NCI-H2171 treated with DMSO at 0.1 percent for 48 hours (cell line): ENCODE measurements at places on chromosomes 7 and 10.

DNA sequence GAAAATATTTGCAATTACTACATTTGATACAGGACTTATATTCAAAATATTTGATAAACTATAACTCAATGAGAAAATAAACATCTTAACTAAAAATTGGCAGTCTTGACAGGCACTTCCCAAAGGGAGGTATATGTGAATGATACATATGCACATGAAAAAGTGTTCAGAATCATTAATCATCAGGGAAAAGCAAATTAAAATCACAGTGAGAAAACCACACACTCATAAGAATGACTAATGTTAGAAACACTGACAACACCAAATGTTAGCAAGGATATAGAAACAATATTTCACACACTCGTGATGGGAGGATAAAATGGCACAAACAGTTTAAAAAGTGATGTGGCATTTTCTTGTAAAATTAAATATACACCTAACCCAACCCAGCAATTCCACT lies 4.1 kb upstream of the VPS26A start:
- no peak for DNase-seq

DNA sequence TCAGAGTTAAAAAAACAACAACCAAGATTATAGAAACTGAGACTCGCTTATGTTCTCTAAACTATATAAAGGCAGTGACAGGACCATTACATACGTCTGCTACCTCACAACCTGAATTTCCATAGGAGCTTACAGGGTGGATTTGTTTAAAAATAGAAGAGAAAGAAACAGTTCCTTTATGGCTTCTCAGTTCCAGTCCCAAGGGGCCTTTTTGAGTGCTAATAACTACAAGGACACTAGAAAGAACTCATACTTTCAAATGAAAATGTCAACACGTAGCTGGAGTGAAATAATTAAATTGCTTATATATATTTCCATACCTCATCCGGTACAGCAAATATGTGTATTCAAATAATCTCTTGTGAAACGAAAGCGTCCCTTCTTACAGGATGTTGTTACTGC lies 19.7 kb downstream of the TSPAN12 start:
- DNase-seq, result no peak

GRCh38 chr10:96244354-96244753 lies 27.0 kb downstream of the BLNK start:
- DNase-seq, result no peak

DNA sequence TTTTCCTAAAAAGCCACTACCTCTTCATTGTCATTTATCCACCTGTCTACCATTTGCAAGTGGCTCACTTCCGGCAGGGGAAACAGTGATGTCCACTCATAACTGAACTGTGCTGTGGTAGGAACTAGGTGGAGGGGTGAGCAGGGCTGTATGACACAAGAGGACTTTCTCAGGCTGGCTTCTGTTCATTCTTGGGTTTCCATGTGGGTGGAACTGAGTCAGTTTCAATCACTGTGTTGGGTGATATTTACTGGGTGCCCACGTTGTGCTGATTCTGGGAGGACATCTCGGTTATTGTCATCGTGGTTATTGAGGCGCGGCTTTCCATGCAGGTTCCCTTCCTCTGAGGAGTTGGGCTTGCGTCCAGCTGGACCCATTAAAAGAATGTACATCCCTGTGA lies 38.8 kb downstream of the RAMP3 start:
- no peak for DNase-seq

DNA sequence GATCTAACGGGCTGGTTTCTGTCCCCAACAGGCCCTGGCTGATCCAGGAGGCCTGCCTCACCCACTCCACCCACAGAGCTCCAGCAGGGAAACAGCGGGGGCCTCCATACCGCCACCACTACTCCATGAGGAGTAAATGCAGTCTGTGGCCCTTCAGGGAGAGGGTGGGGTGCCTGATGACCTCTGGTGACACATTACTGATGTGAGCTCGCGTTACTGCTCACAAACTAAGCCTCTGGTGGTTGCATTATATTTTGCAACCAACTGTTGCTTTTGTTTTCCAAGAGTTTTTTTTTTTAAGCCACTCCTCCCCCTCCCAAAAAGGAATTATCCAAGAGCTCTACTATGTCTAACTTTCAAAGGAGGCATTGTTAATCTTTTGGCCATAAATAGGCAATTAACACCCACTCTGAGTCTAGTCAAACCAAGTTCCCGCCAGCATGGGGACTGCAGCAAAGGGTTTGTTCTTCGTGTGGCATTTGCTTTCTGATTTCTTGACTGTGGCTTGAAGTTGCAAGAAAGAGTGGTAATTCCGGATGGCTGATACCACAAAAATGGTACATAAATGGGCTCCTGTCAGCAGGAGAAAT lies 72.6 kb downstream of the FAM53B start:
- no peak for DNase-seq

GRCh38 chr10:93280699-93281366 lies 201.3 kb downstream of the MYOF start:
- no peak for DNase-seq

DNA sequence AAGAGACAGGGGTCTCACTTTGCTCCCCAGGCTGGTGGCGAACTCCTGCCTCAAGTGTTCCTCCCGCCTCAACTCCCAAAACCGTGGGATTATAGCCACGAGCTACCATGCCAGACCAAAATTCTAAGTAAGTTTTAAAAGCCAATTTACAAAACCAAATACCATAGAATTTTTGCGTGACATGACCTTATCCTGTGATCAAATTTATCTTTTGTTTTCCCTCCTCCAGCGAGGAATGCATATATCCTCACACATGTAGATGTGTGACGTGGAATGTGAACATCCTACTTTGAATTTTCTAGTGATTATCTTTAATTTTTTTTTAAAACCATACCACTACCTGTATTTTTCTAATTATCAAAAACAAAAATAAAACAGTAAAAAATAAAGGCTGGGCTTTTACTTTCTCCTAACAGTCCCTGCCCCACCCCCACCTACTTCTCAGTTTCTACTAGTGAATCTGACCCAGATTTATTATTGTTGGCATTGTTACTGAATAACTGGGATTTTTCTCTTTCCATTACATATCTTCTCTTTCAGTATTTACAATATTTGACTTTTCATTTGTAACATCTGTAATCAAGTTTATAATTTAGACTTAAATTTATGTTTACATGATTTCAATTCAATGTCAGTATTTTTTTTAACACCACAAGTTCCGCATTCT lies 26.0 kb downstream of the CYTH3 start:
- DNase-seq, result no peak

DNA sequence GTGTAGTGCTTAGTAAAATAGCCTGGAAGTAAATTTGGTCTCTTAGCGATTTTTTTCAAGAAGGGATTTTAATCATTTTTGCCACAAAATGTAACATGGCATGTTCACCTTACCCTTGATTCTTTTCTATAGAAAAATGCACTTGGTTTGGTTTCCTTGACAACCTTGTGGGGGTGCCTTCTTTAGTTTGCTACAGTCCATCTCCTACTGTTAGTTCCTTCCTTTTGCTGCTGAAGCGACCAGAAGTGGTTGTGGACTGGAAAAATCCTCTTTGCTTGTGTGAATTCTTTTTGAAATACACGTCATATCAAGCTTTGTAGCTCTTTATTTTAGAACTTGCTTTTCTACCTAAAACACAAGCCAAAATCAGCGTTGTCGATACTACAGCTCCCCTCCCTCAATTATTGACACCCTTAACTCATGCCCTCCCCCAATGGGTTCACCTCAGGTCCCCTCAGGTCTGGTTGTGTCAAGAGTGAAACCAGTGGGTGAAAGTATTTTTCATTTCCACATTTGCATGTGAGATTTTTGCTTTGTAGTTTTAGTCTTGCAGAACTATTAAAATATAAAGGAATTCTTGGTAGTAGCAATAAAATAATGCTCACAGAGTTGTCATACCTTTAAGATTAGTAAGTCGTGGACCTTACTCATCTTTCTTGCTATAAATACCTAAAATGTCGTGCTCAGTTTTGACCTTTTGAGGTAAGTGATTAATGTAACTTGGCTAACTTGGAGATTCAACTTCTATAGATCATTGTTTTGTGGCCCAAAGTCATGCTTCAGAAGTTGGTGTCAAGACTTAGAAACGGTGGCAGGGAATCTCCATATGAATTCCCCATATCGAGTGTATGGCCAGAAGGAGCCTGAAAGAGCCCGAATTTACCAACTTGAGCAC lies 1.5 kb downstream of the ACTR3B start:
- DNase-seq, result no peak

DNA sequence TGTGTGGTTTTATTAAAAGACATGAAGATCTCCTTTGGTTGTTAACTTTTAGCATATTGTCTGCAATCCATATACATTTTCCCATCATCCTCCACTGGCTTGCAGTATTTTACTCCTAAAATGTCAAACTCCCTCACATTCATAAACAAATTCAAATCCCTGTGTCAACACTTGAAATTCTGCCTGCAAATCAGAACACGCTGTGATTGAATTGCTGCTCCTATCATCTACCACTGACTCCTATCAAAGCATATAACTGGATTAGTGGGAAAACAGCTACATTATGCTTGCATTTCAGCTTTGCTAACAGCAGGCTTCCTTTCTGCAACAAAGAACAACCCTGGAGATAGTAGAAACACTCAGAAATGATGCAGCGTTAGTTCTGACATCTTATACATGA lies 281.8 kb upstream of the HGF start:
- peak; percentile 12 for DNase-seq

GRCh38 chr10:77647543-77648293 lies 10.1 kb upstream of the KCNMA1 start:
- no peak for DNase-seq

- no peak for DNase-seq
Measured at GRCh38 chr7:155209478-155210319, 88.0 kb upstream of the INSIG1 start.
